Fibroblast of upper back skin (primary cell): ENCODE measurements at places on chromosomes 4 and X.

DNA sequence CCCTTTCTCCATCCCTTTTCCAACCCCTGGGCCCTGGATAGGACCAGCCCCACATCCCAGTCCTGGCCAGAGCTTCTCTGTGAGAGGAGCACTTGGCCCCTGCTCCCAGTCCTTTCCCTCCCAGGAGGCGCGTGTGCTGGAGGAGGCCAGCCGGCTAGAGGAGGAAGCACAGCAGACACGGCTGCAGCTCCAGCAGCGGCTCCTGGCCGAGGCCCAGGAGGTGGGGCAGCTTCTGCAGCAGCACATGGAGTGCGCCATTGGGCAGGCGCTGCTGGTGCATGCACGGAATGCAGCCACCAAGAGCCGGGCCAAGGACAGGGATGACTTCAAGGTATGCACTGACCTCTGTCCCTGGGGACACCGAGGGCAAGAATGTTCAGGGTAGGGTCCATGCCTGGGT is 87.5 kb downstream of the EVC start:
- DNase-seq: peak; percentile 27

GRCh38 chr4:165016971-165017370 is 14.8 kb upstream of the TRIM60 start:
- no peak for DNase-seq

GRCh38 chr4:26239801-26240200 is 81.0 kb upstream of the RBPJ start:
- DNase-seq: no peak

DNA sequence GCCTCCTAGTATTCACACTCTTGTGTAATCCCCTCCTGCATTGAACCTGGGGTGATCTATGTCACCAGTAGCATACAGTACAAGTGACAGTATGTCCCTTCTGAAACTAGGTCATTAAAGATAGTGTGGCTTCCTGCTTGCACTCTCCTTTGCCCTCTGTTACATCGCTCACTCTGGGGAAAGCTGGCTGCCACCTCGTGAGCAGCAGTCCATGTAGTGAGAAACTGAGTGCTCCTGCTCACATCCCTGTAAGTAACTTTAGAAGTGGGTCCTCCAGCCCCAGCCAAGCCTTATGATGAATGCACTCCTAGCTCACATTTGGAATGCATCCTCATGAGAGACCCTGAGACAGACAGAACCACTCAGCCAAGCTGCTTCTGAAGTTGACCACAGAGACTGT is 89.8 kb upstream of the TNIP3 start:
- DNase-seq: no peak

DNA sequence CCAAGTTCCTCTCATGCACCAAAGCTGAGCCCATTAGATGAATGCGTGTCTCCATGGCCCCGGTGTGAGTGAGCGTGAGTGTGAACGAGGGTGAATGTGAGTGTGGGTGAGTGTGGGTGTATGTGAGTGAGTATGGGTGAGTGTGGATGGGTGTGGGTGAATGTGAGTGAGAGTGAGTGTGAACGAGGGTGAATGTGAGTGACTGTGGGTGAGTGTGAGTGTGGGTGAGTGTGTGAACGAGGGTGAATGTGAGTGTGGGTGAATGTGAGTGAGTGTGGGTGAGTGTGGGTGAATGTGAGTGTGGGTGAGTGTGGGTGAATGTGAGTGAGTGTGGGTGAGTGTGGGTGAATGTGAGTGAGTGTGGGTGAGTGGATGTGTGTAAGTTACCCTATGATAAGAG is 1521.8 kb upstream of the TENM3 start:
- DNase-seq: no peak

- DNase-seq: no peak
Observed at GRCh38 chr4:152594057-152594456, 58.2 kb upstream of the FBXW7 start.

GRCh38 chrX:39519030-39519488 is 578.7 kb downstream of the BCOR start:
- peak; percentile 64 for DNase-seq

DNA sequence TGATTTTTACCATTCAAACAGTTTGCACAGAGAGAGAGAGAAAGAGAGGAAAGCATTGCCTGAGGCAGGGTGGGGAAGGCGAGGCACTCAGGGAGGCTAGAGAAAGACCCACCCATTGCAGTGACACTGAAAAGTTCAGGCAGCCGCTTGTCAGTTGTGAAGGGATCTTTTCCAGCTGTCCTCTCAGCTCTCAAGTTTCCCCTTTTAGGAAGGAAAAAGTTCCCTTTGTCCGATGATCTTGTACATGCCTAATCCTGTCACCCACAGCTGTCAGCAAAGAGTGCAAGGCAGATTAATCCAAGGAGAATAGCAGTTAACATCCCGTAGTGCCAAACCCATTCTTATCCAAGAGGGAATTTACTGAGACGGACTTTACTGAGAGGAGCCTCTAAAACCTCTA is 255.0 kb downstream of the MAGEB5 start:
- no peak for DNase-seq

- no peak for DNase-seq
Observed at GRCh38 chrX:115490814-115491213, 70.2 kb upstream of the PLS3 start.

GRCh38 chr4:103902730-103903129 is 182.9 kb upstream of the TACR3 start:
- DNase-seq: no peak

DNA sequence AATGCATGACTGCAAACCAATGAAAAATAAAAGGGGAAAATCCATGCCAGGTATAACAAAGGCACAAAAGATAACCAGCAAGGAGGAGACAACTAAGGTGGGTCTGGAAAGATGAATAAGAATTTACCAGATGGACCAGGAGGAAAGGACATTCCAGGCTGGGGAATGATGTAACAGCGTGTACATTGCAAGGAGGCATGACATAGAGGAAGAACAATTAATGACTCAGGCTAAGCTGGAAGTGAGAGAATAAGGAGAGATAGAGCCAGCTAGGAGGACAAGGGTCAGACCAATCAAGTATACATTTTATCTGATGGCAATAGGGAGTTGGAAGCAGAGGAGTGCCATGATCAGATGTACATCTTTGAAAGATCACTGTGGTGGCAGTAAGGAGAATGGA is 57.0 kb downstream of the MTMR8 start:
- peak; percentile 0 for DNase-seq

DNA sequence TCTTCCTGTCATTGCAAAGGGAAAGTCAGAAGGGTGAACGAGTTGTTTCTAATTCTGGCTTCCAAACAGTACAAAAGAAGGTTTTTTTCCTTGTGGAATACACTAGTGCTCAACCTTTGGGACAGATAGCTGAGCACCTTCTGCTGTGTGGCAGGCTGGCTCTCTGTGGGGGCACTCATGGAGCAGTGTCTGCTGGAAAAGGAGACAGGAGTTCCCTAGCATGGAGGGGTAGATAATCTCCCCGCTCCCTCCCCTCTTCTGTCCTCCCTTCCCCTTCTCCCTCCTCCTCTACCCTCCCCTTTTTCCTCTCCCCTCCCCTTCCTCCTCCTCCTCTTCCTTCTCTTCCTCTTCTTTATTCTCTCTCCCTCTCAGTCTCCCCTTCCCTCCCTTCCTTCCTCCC is 62.4 kb upstream of the MTM1 start:
- no peak for DNase-seq

- peak; percentile 70 for DNase-seq
Observed at GRCh38 chr4:77001907-77002306, 52.4 kb downstream of the SEPTIN11 start.

DNA sequence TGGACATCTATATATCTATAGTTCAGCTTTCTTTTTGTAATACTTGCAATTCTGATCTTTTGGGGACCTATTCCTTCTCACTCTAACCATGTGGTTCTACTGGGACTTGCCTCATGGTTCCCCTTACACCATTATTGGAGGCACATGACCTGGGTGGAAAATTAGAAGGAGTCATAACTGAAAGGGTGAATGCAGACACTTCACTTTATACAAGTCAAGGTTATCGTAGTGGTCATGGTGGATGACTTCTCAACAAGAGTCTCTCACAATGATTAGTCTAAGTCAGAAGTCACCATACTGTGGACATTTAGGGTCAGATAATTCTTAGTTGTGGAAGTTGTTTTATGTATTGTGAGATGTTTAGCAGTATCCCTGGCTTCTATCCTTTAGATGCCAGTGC is 10.5 kb upstream of the EIF4E start:
- DNase-seq: no peak

DNA sequence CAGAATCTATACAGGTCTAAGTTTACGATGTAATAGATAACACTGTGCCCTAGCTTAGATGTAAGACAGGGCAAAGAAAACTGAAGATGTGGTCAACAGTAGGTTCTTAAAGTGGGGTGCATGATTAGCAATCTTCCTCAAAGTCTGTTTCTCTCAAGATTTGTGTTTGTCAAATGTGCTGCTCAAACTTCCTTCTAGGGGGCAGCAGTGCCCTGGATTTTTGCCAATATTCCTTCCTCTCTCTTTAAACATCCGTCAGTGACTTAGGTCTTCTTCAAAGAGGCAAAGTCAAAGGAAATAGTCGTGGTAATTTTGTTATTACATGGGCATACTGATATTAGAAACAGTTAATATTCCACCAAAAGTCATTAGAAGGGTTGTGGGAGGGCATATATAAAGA is 4.2 kb upstream of the PDHA2 start:
- DNase-seq: no peak

DNA sequence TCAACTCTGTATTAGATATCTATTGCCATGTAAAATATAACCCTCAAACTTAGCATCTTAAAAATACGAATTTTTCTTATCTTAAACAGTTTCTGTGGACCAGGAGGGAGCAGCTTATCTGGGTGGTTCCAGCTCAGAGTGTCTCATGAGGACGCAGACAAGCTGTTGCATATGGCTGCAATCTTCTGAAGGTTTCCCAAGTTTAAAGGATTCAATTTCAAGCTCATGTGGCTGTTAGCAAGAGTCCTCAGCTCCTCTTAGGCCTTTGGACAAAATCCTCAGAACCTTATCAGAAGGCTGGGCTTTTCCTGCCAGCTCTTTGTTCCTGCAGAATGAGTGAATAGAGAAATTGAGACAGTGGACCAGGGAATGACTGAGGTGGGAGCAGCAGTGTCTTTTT is 2.8 kb upstream of the CTSO start:
- no peak for DNase-seq

- DNase-seq: peak; percentile 65
Observed at GRCh38 chr4:38106311-38106710, 146.1 kb downstream of the PTTG2 start.

GRCh38 chr4:106116025-106116424 is 200.0 kb downstream of the TBCK start:
- no peak for DNase-seq

DNA sequence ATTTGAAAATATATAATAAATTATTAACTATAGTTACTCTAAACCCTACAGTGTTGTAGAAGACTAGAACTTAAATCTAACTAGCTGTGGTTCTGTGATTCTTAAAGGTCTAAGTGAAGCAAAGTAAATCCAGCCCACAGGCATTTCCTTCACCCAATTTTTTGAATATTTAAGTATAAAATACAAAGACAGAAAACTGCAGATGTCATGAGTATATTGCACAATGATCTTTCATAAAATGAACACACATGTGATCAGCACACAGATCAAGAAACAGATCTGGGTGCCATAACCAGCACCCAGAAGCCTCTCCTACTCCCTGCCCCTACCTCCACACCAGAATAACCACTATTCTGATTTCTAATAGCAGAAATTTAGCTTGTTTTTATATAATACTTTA is 82.9 kb downstream of the CAMK2D start:
- peak; percentile 70 for DNase-seq

DNA sequence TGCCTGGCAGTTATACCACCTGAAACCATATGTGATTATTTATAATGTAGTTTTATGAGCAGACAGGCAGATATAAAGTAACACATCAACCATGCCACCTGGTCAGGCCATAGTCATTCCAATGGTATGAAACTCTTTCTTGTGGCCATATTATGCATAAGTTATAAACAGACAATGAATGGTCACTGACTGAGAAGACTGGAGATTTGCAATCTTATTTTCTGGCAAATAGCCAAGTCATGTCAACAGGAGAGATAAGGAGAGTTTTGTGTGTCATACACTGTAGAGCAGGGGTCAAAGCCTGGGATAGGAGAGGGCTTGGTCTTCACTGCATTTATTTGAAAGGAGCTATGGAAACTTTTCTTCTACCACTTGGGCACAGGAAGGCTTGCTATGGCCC is 29.5 kb downstream of the SORBS2 start:
- DNase-seq: peak; percentile 63

DNA sequence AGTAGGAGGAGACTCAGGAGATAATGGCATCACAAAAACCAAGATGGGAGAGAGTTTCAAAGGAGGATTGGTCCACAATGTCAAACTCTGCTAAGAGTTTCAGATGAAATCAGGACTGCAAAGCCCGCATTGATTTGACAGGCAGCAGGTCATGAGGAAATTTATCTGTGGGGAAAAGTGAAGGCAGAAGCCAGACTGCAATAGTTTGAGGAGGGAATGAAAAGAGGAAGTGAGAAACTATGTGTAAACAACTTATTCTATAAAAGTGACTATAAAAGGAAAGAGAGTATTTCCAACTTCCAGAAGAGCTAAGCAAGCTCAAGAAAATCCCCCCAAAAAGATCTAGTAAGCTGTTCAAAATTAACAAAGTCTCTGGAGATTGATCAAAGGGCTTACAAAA is 66.3 kb upstream of the DGKK start:
- DNase-seq: no peak

- DNase-seq: peak; percentile 5
Observed at GRCh38 chr4:75289914-75290582, 224.2 kb downstream of the RCHY1 start.

DNA sequence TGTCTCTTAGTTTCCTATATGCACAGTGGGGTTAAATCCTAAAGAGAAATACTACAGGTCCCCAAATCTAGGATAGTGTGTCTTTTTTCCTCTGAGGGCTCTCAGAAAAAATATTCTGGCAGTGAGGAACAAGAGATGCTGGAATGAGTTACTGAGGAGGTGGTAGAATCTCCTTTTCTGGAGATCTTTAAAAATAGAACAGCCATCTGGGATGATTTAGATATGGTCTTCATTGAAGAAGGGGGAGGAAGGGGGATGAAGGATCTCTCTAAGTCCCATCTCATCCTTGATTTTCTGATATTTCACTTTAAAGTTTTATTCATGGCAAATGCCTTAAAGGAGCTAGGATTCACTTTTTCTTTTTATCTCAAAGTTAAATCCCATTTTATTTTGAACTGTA is 235.0 kb downstream of the MAML3 start:
- peak; percentile 76 for DNase-seq
